Lower lobe of right lung (tissue), 2 donors: ENCODE measurements at places on chromosomes 16 and 17. TPM values are rescaled to one million over a fixed set of nuclear protein-coding genes. Genes with fewer than 3 reads are reported as not detected.

CLDN7 gene
- total RNA-seq: 98.7 TPM

PRSS27 gene
- 1.3 TPM for total RNA-seq

CTRB1 gene
- total RNA-seq: not detected

RCVRN gene
- not detected for total RNA-seq

NR1D1 gene
- 20.1 TPM for total RNA-seq

SLC5A11 gene
- 0.27 TPM for total RNA-seq

TBX6 gene
- 1.6 TPM for total RNA-seq

CD300LG gene
- total RNA-seq: 5.7 TPM

TEKT5 gene
- total RNA-seq: not detected

TMEM220 gene
- total RNA-seq: 10.8 TPM

DNAAF8 gene
- total RNA-seq: 3.4 TPM

ZNF821 gene
- total RNA-seq: 8.2 TPM

CCL8 gene
- total RNA-seq: 1.6 TPM

TBC1D3G gene
- not detected for total RNA-seq

PLCG2 gene
- 47.7 TPM for total RNA-seq

OR2C1 gene
- total RNA-seq: not detected

PDILT gene
- not detected for total RNA-seq

KRTAP4-5 gene
- total RNA-seq: not detected
